Stimulated activated CD8-positive, alpha-beta memory T cell treated with anti-CD3 and anti-CD28 coated beads, Interleukin-2, amount 100 ng/mL, for 48 hours (primary cell): ENCODE measurements at places on chromosomes 1 and 21.

- no peak for DNase-seq
Measured at GRCh38 chr1:26029864-26030481, 8.4 kb downstream of the EXTL1 start.

DNA sequence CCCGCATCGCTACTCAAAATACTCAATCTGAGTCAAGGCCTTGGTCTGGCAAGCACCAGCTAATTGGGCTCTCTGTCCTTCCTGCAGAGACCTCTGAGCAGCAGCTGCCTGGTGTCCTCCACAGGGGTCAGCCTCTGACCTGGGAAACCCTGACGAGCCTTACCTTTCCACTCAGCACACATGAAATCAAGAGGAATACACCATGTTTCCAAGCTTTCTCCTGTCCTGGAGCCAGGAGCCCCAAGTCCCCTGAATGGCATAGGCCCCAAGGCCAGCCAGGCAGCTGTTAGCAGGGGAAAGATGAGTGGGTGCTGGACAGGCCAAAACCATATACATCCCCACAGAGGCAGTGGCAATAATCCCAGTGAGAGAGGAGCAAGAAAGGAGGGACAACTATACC is 27.2 kb upstream of the TSPEAR start:
- DNase-seq, result no peak

DNA sequence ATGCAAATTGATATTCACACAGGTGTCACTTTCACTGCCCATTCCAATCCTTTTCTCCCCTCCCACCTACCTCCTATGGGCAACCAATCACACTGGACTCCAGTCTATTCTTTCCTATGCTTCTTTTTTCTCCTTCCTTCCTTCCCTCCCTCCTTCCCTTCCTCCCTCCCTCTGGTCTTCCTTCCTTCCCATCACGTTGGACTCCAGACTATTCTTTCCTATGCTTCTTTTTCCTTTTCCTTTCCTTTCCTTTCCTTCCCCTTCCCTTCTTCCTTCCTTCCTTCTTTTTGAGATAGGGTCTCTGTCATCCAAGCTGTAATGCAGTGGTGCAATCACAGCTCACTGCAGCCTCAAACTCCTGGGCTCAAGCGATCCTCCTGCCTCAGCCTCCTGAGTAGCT is 64.6 kb downstream of the GNG4 start:
- no peak for DNase-seq

DNA sequence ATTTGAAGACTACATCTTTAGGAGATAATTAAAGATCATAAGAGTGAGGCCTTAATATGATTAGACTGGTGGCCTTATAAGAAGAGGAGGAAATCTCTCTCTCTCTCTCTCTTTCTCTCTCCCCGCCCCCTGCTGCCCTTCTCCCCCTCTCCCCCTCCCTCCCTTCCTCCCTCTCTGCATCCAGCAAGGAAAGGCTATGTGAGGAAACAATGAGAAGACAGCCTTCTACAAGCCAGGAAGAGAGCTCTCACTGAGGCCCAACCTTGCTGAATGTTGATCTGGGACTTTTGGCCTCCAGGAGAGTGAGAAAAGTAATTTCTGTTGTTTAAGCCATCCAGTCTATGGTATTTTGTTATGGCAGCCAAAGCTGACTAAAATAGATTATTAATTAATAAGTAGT is 21.6 kb downstream of the FOXD3 start:
- DNase-seq, result no peak
